ENCODE measurements at places on chromosomes 13 and 19. TPM values are rescaled to one million over a fixed set of nuclear protein-coding genes. Genes with fewer than 3 reads are reported as not detected.

Gene S1PR5
- 0.12 TPM for total RNA-seq

Gene TECR
- total RNA-seq = 25.2 TPM

Gene PLPPR3
- total RNA-seq = not detected

Gene NLRP7
- total RNA-seq = 0.22 TPM

Gene ERICH6B
- total RNA-seq = not detected

Gene KLF12
- 11.5 TPM for total RNA-seq

Gene ZNF536
- total RNA-seq = not detected

Gene CD22
- total RNA-seq = 0.25 TPM

Gene ZNF845
- total RNA-seq = 8.4 TPM

Gene LMTK3
- 0.37 TPM for total RNA-seq

Gene IGFL3
- total RNA-seq = not detected

Gene ASPDH
- total RNA-seq = not detected

Gene ZNF534
- total RNA-seq = not detected

Gene NLRP9
- not detected for total RNA-seq

Gene SLC15A1
- total RNA-seq = not detected

Gene UPF1
- total RNA-seq = 84.6 TPM

Gene TNFSF13B
- 5.5 TPM for total RNA-seq

Gene GIPR
- total RNA-seq = not detected

Gene KPTN
- 5.9 TPM for total RNA-seq
